Dorsolateral prefrontal cortex (tissue), 122 donors: ENCODE measurements at places on chromosomes 7 and 10. TPM values are rescaled to one million over a fixed set of nuclear protein-coding genes. Genes with fewer than 3 reads are reported as not detected.

The GLI3 gene
- total RNA-seq: 15.8 TPM

GRCh38 chr10:15254808-15255648 is 86.5 kb upstream of the NMT2 start:
- peak; percentile 43 for DNase-seq

The TAS2R5 gene
- 4.4 TPM for total RNA-seq

DNA sequence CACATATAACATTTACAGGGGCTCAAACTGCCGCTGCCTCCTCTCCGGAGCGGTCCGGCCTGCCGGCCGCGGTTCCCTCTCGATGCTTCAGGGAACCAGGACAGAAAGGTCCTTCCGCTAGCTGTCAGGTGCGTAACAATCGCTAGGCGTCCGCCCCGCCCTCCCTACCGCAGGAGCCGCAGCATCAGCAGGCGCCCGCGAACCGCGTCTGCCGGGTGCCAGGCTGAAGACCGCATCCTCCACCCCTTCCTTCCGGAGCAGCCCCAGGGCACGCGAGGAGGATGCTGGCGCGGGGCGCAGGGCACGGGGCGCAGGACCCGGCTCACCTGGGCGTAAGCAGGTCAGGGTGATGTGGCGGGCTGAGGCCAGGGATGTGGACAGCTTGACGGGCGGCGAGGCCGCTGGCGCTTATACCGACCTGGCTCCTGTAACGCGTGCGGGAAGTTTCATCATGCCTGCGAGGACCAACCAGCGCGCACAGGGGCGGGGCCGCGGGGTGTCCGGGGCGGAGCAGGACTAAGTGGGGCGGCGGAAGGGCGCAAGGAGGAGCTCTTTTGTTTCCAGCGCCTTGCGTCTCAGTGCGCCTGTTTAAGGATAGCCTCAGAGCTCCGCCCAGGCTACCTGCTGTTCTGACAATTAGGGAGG is at the start of gene ASNS:
TSS of gene ASNS (minus strand) at position 384 of the 645 bp plus-strand sequence. CDS start 3,252 bp downstream, outside the sequence.
- peak; percentile 97 for DNase-seq

The CYP26A1 gene
- total RNA-seq: 2.7 TPM

- DNase-seq: no peak
These were observed 19.1 kb upstream of the LEP start for GRCh38 chr7:128221929-128222403.

- DNase-seq: no peak
These were observed 41.4 kb downstream of the AFAP1L2 start for GRCh38 chr10:114362826-114363355.

The UTF1 gene
- total RNA-seq: not detected

DNA sequence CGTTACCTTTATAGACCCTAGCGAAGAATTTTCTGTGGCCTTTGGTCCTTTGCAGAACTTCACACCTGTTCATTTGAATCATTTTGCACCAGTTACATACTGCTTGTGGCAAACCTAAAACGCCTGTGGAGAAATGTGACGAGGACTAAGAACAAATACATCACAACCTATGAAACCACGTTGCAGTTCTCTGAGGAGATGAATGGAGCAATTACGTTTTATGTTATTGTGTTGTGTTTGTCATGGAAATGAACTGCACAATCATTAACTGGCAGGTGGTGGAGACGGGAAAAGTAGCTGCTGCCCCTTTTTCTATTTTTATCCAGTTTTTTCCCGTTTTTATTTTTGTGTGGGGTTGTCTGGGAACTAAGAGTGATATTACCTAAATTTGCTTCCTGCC is 505.5 kb downstream of the SDK1 start:
- no peak for DNase-seq

The TMEM178B gene
- 47.8 TPM for total RNA-seq
